T-cell (primary cell): ENCODE measurements at places on chromosomes 5 and 9. TPM values are rescaled to one million over a fixed set of nuclear protein-coding genes. Genes with fewer than 3 reads are reported as not detected.

Gene BTNL8
- not detected for total RNA-seq

Gene AJM1
- total RNA-seq: 5.1 TPM

- no peak for DNase-seq
- H3K4me1 ChIP-seq: peaks cover 17% of the 10 kb centered on the region
- no peak overlapping the region for H3K4me3 ChIP-seq
- no peaks in the 10 kb centered on the region for H3K36me3 ChIP-seq
- no peaks in the 10 kb centered on the region for H3K27me3 ChIP-seq
- no peak overlapping the region for H3K27ac ChIP-seq
These were observed 2.6 kb upstream of the PLAA start for GRCh38 chr9:26949637-26950069.

DNA sequence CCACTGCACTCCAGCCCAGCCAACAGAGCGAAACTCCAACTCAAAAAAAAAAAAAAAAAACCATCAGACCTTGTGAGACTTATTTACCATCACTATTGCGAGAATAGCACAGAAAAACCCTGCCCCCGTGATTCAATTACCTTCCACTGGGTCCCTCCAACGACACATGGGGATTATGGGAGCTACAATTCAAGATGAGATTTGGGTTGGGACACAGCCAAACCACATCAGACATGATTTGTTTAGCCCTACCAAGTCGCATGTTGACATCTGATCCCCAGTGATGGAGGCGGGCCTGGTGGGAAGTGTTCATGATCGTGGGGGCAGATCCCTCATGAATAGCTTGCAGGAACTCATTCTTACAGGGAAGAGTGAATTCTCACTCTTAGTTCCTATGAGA, 26.6 kb downstream of the MYO10 start:
- no peaks in the 10 kb centered on the region for H3K4me1 ChIP-seq
- H3K27ac ChIP-seq: no peak overlapping the region
- no peak for DNase-seq
- no peak overlapping the region for H3K4me3 ChIP-seq
- H3K27me3 ChIP-seq: peaks cover 3% of the 10 kb centered on the region

DNA sequence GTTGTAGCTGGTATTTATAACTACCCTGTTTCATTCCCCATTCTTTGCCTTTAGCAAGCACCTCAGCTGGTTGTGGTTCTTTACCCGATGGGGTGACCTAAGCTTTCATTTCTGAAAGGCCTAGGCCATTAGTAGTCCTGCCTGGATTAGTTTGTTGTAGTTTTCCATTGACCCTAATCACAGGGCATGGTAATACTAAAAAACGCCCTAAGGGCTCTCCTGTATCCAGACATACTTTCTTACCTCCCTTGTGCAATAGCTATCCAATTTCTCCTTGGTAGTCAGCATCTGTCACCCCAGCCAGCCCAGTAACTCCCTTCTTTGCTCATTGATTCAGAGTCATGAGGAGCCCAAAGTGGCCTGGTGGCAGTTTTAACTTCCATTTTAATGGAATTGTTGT, 24.0 kb downstream of the TMOD1 start:
- no peak for DNase-seq
- H3K4me3 ChIP-seq: no peak overlapping the region
- no peaks in the 10 kb centered on the region for H3K36me3 ChIP-seq
